ENCODE measurements at places on chromosomes 12 and 14. TPM values are rescaled to one million over a fixed set of nuclear protein-coding genes. Genes with fewer than 3 reads are reported as not detected.

FLVCR2 gene
- 4.9 TPM for total RNA-seq

VDR gene
- total RNA-seq, result 0.48 TPM

NGB gene
- not detected for total RNA-seq

B4GALNT1 gene
- total RNA-seq, result 0.35 TPM

BIN2 gene
- not detected for total RNA-seq

FOXN4 gene
- total RNA-seq, result not detected

GNPTAB gene
- total RNA-seq, result 39.5 TPM

PAWR gene
- total RNA-seq, result 175 TPM

CLEC4E gene
- total RNA-seq, result not detected

STAB2 gene
- not detected for total RNA-seq

CHST11 gene
- 24.2 TPM for total RNA-seq

CFAP251 gene
- 6.0 TPM for total RNA-seq

IAPP gene
- not detected for total RNA-seq

ANO2 gene
- total RNA-seq, result 51.6 TPM

PLCZ1 gene
- not detected for total RNA-seq

PRIMA1 gene
- not detected for total RNA-seq

FAM90A1 gene
- total RNA-seq, result not detected

LRCOL1 gene
- total RNA-seq, result 1.2 TPM

PTPN21 gene
- 22.9 TPM for total RNA-seq

STRN3 gene
- total RNA-seq, result 39.1 TPM

OR10G2 gene
- total RNA-seq, result not detected

DBX2 gene
- total RNA-seq, result not detected

DDN gene
- total RNA-seq, result 0.22 TPM

AICDA gene
- not detected for total RNA-seq
